ENCODE measurements at places on chromosomes 6 and 20.

GRCh38 chr20:48339190-48339985, 488.4 kb downstream of the PREX1 start:
- peak; percentile 41 for DNase-seq

DNA sequence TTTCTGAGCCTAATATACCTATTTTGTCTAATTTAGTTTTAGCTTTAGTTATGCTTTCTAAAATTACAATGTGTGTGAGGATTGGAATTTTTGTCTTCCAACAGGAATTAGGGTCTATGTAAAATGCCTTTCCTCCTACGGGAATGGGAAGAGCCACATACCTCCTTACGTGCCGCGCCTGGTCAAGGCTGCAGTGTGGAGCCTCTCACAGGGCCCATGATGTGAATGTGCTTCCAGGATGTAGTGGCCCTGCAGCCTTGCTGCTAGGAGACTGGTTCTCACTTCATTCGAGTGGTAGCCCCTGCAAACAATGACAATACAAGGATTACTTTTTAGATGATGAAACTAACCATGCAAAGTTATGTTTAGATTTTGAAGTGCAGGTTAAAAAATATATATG, 110.2 kb downstream of the SOBP start:
- DNase-seq = no peak

DNA sequence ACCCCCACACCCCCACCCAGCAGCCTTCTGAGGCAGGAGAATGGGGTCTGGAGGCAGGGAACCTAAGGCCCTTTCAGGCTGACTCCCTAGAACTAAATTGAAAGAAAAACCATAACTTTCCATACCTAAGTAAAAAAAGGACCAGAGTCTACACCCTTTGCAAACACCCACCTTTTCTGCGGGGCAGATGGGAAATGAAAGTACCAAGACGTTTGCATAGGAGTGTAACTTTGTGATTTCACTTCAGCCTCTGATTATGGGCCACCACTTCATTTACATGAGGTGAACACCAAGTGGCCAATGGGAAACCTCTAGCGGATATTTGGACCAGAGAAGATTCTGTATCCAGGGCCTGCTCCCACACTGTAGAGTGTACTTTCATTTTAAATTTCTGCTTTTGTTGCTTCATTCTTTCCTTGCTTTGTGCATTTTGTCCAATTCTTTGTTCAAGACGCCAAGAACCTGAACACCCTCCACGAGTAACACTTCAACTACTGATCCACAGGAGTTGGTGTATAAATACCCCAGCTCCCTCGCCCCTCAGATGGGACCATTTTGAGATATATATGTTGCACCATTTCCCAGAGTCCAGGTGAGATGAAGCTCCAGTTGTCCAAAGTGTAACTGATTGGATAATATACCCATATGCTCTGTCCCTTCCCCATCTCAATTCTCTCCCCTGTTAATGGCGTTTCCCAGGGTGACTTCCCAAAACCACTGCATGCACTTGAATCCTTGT, 18.9 kb upstream of the SRSF6 start:
- no peak for DNase-seq

DNA sequence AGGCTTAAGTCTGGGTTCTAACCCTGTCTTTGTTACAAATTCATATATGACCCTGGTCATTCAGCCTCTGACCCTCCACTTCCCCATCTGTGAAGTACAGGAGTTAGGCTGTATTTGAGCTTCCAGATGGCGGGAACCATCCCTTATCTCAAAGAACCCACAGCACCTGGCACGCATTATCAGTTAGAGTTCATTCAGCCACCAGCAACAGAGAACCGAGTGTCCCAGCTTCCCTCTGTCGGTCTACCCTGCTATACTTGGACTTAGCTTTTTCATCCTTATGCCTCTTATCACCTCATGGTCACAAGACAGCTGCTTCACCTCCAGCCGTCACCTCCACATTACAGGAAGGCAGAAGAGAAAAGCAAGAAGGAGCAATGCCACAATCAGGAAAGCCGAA, 147.8 kb downstream of the EYA2 start:
- no peak for DNase-seq

- no peak for DNase-seq
These were observed 791 bp upstream of the STX11 start for GRCh38 chr6:144149558-144149893.

GRCh38 chr6:170057034-170057734, 233.7 kb downstream of the DLL1 start:
- no peak for DNase-seq

DNA sequence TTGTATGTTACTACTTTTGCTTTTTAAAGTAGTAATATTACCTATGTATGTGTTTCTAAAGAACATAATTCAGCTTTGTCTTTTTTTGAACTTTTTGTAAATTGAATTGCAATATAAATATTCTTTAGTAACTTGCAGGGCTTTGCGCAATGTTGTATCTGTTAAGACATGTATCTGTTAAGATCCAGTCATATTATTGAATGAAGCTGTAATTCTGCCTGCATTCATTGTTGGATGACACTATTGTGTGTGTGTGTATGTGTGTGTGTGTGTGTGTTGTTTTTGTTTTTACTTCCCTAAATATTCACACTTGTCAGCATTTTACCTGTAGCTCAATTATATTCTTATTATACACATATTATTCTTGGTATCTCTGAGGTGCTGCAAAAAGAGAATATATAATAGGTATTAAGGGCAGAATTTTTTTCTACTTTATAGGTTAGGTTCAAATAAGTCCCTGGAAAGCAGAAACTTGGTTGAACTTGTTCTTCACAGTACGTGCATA, 164.0 kb downstream of the MEI4 start:
- no peak for DNase-seq

- peak; percentile 26 for DNase-seq
These were observed 121.3 kb upstream of the PTPRK start for GRCh38 chr6:128641703-128642102.

GRCh38 chr6:167528976-167529375, 204.1 kb downstream of the TTLL2 start:
- no peak for DNase-seq

- no peak for DNase-seq
These were observed 54.0 kb downstream of the IL22RA2 start for GRCh38 chr6:137119196-137120104.

DNA sequence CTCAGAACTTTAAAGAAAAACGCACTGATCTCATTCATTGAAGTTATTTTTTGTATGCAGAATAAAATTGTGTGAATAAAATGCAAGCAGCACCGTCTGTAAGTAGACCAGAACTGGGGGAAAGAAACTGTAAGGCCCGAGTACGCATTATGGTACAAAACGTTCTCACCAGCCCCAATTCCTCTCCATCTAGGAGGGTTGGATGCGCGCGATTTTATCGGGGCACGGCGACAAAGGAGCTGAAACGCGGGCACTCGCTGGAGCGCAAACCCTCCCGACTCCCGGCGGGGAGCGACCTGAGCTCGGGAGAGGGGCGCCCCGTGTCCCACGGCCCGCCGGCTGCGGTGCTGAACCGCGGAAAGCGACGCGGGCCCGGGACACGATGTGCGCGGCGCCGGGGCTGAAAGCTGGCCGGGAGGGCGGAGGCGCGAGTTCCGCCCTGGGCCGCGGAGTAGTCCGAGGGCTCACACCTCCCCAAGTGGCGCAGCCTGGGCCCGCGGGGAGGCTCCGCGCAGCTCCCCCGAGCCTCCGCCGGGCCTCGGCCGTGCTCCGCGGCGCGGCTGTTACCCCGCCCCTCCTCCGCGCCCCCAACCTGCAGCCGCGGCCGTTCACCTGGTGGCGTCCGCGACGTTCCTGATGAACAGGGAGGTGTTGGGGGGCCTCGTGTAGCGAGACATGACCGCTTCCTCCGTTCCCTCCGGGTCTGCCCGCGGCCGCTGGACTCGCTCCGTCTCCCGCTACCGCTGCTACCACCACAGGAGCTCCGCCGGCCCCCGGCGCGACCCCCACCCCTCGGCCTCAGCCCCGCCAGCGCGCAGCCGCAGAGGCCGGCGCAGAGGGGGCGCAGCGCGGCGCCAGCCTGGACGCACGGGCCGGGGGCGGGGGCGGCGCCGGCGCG, at the start of gene SRSF12:
SRSF12 (minus strand) TSS at position 861 of the 898 bp plus-strand sequence; CDS start at position 677, 184 bp downstream.
- no peak for DNase-seq

GRCh38 chr20:52217689-52218395, 26.3 kb upstream of the ZFP64 start:
- DNase-seq = no peak

DNA sequence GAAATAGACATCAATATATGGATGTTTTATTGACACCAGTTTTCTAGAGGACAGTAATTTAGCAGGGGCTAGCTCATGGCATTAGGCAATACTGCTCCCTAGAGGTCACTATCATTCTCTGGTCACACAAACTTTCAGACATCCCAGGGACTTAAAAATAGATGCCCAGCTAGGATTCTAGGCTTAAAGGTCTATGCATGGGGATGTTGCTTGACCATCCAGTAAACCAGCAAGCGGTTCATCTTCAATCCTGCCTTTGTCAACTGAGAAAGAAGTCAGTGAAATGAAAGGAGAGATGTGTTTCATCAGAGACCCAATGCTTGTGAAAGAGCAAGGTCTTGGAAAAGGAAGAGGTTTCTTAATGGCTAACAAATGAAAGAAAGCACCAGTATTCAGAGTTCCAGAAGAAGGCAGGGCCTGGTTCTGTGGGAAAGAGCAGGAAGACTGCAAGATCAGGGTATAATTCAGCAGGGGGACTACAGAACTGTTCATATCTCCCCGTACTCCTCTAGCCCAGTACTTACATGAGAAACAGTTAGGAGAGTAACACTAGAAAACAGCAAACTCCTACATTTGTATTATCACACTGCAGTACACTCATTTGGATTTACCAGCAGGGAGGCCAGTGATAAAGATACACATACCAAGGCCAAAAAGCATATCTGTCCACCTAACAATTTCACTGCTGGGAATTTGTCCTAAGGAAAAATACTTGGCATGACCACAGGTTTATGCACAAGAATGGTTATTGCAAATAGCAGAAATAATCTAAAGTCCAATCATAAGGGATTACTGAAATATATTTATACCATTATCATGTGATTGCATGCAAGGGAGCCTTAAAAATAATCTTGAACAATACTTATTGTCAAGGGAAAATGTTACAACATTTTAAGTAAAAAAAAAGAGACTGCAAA, 151.4 kb upstream of the LAMA2 start:
- peak; percentile 27 for DNase-seq

GRCh38 chr6:170113141-170113540, 177.7 kb downstream of the DLL1 start:
- no peak for DNase-seq

- DNase-seq = no peak
These were observed 152.8 kb downstream of the NFATC2 start for GRCh38 chr20:51389543-51390264.

DNA sequence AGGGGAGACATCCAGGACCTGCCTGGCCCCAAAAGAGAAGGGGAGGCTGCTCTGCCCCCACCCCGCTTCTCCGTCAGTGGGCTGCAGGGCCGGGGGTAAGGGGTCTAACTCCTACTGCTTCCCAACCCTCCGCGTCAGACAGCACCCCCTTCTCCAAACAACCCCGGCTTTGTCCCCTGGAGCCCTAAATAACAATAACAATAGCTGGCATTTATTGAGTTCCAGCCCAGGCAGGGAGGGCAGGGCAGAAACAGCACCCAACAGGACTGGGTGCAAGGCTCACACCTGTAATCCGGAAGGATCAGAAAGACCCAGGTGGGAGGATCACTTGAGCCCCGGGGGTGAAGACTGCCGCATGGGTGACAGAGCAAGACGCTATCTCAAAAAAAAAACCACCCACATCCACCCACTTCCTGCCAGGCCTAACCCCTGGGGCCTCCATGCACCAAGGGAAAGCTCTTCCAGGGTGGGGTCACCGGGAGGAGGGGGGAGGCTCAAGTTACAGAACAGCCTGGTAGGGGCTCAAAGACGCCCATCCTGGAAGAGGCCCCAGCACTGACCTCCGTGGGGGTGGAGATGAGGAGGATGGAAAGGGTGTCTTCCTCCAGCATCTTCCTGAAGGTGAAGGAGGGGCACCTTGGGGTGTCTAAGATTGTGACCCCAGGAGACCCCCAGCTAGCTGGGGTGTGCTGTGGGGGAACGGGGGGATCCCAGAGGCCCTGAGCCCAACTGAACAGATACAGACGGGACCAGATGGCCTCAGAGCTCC, 1.3 kb upstream of the FNDC11 start:
- no peak for DNase-seq

DNA sequence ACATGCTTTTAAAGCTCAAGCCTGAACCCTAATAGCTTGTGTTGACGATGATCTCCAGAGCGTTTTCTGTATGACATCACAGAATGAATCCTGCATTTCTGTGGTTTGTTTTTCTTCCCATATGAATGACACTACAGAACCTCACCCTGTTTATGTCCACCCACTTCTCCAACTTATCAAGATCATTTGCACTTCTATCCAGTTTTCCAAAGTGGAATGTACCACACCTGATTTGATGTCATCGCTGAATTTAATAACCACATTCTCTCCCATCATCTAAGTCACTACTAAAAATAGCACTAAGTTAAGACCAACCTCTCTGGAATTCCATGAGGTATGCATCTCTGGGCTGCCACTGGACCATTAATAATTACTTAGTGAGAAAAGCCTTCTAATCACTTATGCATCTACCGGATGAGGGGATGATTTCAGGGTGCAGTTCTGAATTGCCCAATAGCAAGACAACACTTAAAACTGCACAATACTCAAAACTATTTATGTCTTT, 33.3 kb upstream of the CITED2 start:
- peak; percentile 74 for DNase-seq

DNA sequence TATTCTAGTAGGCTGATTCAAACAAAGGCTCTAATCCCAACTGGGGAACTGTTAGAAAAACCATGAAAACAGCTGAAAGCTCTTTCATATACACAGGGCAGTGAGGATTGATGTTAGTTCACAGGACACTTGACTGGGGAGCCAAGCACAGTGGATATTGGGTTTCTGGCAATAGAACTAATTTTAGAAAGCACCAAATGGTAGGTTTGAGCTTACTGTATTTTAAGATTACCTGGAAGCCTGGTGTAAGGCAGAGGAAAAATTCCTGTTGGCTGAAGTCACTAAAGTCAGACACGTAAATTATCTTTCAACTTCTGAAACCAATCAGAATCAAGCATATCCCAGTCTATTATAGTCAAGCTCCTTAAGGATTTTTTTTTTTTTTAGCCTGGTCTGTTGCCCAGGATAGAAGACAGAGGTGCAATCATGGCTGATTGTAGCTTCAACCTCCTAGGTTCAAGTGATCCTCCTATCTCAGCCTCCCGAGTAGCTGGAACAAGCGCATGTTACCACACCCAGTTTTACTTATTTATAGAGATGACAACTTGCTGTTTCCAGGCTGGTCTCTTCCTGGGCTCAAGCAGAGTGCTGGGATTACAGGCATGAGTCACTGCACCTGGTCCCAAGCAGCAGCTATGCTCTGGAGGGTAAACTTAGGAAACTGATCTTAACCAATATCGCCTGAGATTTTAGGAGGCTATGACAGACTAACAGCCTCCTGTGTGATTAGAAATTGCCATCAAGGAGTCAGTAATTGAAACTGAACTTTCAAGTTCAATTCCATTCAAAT, 32.5 kb upstream of the SYNCRIP start:
- DNase-seq = no peak
